NCI-H1694 (cell line): ENCODE measurements at places on chromosomes 1 and 21.

DNA sequence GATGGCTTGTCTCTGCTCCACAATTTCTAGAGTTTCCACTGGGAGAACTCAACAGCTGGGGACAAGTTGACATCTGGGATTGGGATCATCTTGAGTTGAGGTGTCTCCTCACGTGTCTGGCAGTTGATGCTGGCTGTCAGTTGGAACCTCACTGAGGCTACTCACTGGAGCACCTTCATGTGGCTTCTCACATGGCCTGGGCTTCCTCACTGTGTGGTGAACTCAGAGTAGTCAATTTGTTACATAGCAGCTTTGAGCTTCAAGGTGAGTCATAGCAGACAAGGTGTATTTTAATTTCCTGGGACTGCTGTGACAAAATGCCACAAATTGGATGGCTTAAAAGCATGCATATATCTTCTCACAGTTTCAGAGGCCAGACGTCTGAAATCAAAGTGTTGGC is 44.0 kb downstream of the NTNG1 start:
- DNase-seq: no peak

GRCh38 chr1:167669209-167670124 is 39.4 kb downstream of the RCSD1 start:
- no peak for DNase-seq

DNA sequence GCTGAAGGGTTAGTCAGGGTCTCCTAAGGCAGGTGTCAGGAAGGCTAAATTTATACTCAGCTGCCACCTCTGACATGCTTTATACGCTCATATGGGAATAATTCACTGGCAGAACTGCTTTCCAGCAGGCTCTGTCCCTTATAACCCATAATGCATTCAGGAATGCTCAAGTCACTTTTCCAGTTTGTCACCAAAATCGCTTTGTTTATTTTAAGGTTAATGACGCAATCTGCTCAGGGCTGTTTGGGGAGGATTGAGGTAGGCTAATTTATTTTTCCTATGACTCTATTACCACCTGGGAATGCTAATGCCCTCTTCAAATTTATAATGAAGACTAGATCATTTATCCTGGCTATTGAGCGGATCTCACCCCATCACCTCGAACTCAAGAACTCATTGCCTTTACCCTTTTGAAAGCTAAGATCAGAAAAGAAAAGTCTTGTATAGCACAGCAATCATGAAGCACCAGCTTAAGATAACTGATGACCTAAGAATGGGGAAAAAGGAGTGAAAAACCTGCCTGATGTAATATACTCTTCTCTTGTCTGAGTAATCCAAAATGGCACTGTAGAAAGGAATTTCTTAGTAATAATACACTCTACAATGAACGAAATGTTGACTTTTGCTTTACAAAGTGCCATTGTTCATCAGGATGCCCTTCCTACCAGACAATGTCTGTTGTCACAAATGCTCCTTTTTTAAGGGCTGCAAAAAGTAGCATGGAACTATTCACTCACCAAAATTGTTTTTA is 97.9 kb upstream of the EXO1 start:
- DNase-seq: no peak

DNA sequence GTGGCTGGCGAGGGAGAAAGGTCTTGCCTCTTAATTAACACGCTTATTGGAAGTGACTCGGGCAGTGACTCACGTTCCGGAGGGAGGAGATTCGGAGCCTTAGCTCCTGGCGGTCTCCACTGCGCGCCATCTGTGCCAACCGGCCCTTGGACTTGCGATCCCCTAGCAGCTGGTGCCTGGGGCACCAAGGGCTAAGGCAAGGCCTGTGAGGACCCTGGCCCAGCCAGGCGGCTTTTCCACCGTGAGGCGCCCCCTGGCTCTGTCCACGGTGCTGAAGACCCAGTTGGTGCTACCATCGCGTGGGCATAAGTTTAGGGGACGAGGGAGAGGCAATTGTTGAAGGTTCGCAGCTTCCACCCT is 1.3 kb upstream of the SYT6 start:
- DNase-seq: no peak

DNA sequence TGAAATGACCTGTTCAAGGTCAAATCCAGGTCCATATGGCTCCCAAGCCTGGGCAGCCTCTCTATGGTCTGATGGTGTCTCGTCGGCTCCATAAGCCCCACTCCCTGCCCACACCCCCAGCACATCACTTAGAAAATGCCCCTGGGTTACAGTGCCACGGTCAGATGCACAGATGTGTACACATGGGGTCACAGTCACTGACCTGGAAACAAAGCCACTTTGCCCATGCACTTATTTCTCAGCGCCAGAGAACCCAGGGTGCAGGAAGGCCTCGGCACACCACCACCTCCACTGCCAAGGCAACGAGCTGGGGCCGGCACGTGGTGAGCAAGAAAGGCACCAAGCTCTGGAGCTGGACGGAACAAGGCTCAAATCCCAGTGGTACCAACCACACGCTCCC is 24.7 kb downstream of the IFFO2 start:
- no peak for DNase-seq

DNA sequence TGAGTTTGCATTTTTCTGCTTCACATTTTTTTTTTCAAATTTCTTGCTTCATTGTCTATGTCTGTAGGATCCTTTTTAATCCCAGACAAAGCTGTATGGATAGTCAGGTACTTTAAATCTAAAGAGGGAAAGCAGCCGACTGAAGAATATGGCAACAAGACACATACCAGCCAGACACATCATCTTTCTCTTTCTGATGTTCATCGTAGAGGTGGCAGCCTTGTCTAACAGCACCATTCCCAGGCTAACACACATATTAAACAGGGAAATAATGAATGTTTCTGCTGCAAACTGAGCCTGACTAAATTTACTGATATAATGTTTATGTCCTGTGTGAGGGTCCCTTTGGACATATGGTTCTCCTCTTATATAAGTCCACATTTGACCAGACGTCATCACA is 3.7 kb upstream of the TEKT2 start:
- no peak for DNase-seq

- no peak for DNase-seq
These were observed 173.3 kb downstream of the FASLG start for GRCh38 chr1:172832006-172832725.

DNA sequence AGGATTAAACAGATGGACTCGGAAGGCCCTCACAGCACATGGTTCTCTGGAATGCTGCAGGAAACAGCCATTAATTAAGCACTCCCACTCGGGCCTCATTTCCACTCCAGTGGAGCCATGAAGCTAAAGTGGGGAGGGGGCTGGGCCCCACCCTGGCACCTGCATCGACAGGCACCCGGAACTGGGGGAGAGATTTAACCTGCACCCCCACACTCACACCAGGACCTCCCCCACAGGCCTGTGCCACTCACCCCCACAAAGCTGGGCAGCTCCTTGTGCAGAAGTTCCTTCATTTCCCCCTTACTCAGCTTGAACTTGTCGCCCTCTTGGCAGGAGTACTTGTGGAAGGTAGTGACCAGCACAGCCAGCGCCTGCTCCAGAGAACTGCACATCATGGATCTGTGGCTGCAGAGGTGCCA is 2.2 kb downstream of the S100A2 start:
- no peak for DNase-seq

- DNase-seq: no peak
These were observed 22.3 kb downstream of the XCL2 start for GRCh38 chr1:168521401-168522000.

DNA sequence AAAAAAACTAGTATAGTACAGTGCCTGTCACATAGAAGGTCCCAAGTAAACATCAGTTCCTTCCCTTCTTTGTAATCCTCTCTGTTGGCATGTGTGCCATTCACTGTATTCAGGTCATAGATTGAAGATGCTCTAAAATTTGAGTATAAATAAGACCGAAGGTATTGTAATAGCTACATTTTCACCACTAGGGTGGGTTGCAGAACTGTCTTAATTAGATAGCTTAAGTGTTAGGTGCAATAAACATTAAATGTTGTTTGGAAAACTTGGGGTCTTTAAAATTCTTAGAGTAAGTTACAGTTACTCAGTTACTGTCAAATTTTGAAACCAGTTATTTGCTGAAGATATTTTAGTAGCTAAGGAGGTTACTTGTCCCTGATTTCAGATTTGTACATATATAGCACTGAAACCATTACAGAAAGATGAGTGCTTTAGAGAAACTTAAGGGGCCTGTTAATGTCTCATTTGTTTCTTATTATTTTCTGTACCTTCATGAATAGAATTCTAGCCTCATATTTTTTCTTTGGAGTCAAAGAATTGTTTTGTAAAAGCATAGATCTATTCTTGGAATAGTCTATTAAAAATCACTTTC is 24.3 kb downstream of the PER3 start:
- DNase-seq: no peak

DNA sequence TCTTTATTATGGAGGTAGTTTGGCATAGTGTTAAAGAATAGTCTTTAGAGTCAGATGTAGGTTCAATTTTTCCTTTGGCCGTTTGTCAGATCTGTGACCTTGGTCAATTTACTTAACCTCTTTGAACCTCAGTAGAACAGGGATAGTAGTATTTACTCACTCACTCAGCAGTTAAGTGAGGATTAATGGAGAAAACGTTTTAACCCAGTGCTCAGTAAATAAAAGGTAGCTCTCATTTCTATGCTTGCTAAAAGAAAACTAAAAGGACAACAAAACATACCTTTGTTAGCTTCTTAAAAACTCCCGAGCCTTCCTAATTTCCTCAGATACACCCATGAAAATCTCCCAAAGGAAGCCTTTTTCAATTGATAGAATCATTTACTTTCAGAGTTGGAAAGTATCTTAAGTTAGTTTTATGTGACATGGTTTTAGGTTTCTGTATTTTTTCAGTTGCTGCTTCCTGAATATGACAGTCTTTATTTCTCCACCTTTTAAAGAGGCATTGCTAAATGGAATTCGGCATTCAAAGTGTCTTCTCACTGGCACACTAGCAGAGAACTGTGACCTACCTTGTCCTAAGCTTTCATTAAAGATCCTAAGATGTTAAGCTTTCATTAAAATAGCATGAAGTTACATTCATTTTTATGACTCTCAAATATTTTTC is 7.8 kb downstream of the ABCD3 start:
- DNase-seq: no peak

DNA sequence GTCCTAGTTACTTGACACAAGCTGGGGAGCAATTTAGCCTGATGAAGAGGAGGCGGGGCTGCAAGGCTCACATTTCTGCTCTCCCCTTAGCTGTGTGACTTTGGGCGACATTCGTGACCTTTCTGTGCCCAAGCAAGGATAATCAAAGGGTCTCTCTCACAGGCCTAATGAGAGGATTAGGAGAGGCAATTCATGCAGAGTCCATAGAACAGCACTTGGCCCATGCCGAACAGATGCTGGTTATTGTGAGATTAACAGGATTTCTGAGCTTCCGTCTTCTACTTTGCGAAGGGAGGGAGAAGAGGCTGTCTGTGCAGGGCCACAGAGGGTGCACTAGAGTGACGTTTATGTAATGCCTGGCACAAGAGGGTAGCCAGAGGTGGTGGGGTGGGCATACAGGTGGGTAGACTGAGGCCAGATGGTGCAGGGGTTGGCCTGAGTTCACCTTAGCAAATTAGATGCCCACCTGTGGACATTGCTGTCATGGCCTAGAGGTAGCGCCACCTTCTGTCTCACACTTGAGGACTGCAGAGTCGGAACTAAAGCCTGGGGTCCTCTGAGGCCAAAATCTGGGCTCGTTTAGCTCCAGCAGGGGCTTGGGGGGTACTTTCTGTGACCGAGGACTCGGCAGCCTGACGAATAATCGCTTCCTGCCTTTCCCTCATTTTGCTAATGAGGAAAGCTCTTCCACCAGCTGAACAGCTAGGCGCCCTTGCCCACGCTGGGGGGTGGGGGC is 18.6 kb downstream of the ACTL8 start:
- no peak for DNase-seq

DNA sequence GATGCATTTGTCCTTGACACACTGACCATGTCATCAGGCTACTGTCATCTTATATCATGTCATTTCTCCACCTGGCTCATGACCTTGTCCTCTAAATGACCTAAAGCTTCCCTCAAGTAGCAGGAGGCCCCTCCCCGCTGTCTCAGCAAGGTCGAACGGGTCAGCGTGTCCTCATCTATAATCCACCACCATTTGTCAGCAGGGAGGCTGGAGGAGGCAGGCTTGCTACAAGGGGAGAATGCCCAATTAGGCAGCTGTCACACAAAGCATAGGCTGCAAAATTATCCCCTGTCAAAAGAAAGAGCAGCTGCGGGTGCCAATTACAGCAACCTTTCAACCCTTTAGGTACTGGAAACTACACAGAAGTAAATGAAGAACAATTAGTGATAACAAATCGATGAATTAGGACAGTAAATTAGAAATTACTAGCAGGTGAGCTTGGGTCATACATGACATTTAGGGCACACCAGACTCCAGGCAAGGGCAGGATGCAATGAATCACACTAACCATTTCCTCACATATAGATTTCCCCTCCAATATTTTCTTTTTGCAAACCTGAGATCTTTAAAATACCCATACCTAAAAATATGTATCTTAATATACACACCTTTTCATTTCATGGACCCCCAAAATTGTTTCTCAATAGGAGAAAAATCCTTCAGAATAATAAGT is 61.2 kb downstream of the NRIP1 start:
- no peak for DNase-seq

- no peak for DNase-seq
These were observed 216.0 kb downstream of the DYRK1A start for GRCh38 chr21:37582590-37582989.

DNA sequence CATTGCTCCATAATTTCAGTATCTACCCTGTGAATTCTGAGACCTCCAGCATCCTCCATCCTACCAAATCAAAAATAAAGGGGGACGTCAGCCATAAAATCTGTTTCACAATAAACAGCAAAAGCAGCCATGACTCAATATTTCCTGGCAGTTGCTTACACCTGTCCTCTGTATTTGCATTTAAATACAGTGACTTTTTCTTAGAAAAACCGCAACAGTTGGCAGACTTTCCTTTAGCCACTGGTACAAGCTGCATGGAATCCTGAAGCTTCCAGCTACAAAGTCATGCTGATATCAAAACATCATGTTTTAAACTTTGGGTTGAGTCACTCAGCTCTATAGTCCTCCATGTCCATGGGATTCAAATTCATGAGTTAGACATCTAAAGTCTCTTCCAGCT is 278.0 kb upstream of the KAZN start:
- no peak for DNase-seq

DNA sequence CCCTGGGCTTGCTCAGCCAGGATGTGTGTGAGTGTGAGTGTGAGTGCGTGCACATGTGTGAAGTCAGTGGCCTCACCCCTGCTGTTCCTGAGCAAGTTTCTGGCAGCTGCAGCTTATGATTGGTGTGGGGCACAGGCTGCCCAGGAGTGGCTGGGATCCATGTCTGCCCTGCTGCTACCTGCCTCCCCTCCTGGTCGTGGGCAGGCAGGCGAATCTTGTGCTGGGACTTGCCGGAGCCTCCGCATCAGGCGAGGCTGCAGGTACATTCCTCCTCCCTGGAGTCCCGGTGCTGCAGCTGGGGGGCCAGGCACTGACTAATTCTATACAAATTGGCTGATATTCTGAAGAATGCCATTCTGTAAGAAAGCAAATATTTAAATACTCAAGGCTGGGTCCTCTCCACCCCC is 85.6 kb upstream of the WNT4 start:
- no peak for DNase-seq

DNA sequence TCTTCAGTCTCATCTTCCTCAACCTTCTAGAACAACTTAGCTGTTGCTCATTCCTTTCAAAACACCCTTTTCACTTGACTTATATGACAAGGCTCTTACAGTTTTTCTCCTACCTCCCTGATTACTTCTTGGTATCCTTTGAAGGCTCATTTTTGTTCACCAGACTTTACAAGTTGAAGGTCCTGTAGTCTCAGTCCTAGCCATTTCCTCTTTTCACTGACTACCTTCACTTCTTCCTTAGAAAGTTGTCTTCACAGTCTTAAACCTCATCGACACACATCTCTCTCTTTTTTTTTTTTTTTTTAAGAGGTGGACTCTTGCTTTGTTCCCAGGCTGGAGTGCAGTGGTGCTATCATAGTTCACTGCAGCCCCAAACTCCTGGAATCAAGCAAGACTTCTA is 6.6 kb upstream of the TP53BP2 start:
- no peak for DNase-seq
